ENCODE measurements at places on chromosomes 12 and 14.

DNA sequence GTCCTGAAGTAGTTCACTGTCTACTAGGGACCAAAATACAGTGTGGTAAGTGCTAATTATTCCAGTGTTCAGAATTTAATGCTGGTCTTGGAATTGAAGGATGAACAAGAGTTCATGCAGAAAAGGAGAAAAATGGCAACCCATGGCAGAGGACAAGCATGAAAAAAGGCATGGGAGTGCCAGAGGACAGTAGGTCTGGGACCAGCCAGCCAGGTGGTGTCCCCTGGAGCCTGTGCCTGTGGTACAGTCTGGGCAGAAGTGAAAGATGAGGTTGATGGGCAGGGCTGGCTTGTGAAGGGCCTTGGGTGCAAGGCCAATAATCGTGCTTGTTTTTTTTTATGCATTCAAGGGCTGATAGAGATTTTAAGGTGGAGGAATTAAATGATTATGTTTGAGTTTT lies 21.0 kb downstream of the C12orf75 start:
- no peak for DNase-seq

DNA sequence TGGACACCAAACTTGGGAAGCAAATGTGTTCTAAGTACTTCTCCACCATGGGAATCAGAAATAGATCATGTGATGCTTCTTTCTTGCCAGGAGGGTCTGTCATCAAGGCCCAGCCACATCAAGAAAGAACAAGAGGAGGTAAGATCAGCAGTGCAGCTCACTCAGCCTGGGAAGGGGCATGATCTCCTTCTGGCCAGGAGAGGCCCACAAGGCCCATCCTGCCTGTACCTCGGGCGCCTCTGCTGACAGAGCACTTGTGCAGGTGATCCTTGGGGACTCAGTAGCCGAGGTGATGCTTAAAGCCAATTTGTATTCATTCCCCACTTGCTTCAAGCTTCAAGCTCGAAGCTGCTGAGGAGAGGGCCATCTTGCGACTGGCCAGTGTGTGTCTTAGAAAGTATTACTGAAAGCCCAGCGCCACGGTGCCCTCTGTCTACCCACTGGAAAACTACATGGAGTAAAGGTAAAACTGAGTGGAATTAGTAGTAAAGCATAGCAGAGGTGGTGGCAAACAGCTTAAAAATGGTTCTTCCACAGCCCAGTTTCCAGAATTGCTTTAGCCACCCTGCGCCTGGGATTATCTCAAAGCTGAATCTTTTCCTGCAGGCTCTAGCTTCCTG lies 26.2 kb downstream of the RTRAF start:
- no peak for DNase-seq

DNA sequence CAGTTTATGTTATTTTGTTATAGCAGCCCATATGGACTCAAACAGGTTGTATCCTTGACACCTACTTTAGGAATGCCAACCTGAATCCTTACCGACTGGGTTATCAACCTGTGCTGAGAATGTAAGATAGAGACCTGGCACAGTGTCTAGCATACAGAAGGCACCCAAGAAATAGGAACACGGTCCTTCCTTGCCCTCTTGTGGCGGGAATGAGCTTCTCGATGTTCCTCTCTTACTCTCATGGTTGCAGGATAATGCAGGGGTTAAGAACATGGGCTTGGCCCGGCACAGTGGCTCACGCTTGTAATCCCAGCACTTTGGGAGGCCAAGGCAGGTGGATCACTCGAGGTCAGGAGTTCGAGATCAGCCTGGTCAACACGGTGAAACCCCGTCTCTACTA lies 6.5 kb downstream of the C12orf43 start:
- DNase-seq, result no peak

DNA sequence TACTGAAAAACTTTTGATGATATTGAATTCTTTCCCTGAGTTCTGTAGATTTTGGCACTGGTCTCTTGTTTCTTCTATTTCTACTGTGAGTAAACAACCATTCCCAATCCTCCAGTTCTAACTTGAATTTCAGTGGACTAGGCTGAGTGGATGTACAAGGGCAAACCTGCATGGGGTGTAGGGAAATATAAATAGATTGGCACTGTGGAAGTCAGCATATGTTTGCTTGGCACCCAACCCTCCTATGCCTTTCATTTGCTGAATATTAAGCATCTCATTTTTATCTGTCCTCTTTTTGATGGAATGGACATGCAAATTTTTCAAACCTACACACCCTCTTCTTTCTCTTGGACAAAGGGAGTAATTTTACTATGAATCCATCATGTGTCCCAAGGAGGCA lies 828.3 kb downstream of the DIO2 start:
- DNase-seq, result no peak

Data from GM12864 (cell line).